ENCODE measurements at places on chromosomes 2 and 18.

DNA sequence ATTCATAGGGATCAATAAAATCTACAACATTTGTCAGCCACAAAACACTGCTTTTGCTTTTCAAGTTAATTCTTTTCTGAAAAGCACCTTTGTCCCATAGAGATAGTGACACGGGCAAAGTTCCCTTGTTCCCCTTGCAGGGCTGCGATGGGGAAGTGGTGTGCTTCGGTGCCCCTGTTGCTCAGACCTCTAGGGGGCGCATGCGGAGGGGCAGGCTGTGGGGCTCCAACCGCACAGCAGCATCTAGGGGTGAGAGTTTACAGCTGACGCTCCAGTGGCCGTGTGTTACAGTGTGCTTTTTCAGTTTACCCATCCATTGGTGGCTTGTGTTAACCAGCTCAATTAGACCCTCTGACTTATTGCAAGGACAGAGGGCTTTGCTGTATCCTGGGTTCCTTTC, 1432.2 kb upstream of the ACVR2A start:
- DNase-seq: no peak

DNA sequence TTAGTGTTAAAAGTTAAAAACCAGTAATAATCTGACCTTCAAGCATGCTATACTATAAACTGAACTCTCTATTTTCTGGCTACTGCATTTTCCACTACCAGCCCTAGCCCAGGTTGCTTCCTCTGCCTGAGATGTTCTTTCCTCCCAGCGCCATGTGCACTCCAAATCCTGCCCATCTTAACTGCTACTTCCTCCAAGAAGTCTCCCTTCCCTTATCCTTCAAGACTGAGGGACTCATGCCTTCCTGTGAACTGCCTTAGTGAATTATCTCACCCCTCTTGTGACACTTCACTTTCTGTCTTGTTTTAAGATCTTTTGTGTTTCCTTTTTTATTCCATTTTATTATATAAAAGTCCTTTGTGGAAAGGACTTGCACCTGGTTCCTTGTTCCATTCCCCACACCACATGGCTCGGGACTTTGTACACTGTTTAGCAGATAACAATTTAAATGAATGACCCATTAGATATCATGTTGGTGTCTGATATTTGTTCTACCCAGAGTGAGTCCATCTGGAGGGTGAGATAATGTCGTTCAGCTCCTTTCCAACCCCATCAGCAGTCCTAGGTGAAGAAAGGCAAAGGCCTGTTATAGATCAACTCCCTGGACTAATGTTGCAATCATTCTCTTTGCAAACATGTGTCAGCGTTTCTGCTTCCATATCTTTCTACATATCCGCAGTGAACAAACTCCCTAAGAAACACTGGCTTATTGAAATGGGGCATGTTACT, 20.9 kb upstream of the AGFG1 start:
- DNase-seq: no peak

DNA sequence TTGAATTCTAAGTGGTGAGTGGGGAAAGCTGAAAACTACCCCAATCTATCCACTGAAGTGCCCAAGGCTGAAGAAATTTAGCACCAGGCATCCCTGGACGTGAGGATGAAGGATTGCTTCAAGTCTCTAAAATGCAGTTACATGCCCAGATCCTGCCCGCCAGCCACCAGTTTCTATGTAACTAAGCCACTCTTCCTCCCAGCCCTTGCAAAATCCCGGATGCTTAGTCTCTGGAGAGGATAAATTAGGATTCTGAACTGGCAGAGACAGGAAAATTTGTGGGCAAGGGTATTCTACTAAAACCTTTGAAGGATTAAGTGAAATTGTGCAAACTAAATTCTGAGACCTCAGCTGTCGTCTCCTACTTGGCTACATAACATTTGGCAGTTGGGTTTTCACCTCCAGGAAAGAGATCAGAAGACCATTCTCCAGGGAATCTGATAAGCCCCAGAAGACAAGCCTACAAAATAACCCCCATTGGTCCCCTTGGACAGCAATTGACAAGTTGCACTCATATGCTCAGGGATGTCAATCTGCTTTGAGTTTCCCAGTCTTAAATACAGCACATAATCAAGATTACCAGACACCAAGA, 93.9 kb upstream of the CD226 start:
- DNase-seq: no peak

DNA sequence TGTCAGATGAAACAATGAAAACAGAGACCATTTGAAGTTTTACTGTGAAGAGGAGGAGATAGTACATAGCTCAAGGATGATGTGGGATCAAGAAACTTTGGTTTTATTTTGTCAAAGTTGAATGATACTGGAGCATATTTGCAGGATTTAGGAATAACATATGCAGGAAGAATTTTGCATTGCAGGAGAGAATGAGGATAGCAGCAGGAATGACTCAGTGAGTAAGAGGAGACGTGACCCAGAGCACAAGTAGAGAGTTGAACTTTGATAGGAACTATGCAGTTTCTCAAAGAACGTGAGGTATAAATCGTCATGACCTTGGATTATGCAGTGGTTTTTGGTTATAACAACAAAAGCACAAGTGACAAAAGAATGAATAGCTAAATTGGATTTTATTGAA, 47.7 kb downstream of the MAPRE2 start:
- DNase-seq: no peak

- no peak for DNase-seq
Observed at GRCh38 chr18:69233465-69234054, 167.1 kb upstream of the DOK6 start.

DNA sequence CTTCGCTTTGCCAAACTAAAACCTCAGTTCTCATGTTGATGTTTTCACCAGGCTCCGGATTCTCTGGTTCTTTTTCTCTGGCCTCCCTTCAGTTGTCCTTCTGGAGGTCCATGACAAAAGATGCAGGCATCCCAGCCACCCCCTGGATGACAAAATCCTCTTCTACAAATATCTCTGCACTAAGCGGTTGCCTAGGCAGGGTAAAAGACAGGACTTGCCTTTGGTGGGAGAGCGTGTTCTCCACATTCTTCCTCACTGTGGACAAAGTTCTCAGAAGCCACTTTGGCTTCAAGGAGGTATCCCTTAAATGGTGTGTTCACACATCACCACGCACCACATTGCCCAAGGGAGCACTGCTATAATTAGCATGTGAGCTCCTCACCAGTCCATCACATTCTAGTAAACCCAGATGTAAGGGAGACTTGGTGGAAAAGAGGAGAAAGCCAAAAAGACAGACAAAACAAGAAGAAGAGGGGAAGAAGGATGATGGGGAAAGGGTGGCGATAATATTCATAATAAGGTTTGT, 23.6 kb upstream of the MRPL33 start:
- no peak for DNase-seq

GRCh38 chr2:181673173-181673572, 7.1 kb downstream of the NEUROD1 start:
- DNase-seq: no peak

- DNase-seq: no peak
Observed at GRCh38 chr2:16000642-16001041, 60.3 kb downstream of the MYCN start.

- DNase-seq: no peak
Observed at GRCh38 chr2:67515538-67515937, 118.4 kb downstream of the ETAA1 start.

- no peak for DNase-seq
Observed at GRCh38 chr2:14126846-14127245, 505.7 kb upstream of the LRATD1 start.

DNA sequence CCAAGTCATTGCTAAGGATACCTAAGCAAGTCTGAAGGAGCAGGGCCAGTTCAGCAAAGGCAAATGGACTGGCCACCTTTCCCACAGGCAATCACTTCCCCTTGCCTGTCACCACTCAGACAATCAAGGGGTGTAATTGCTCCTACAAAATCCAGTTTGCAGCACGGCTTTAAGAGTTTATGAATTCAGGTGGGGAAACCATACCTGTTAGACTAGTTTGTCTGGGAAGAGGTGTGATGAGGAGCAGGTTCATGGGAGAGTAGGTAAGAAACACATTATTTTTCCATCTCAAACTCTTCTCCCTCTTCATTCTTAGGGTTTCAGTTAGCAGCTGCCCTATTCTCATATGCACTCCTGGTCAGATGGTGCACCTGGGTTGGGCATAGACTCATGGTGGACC, 102.5 kb downstream of the EVA1A start:
- no peak for DNase-seq

DNA sequence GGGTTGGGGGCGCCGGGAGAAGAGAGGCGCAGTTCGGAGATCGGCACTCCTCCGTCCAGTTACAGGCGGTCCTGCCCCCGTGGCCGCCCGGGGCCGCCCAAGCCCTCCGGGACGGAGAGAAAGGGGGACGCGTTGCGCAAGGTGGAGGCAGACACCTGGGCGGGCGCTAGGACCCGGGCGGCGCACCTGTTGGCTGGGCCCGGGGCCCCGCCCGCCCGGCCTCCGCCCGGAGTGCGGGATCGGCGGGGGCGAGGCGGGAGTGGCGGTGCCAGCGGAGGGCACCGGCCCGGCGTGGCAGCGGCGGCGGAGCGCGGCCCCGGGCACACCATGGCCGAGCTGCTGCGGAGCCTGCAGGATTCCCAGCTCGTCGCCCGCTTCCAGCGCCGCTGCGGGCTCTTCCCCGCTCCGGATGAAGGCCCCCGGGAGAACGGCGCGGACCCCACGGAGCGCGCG, at the start of gene SGPP2:
Gene SGPP2 (plus strand): TSS at position 268 of the 453 bp plus-strand sequence. CDS start 60 bp downstream, at position 328.
- DNase-seq: peak; percentile 78

- no peak for DNase-seq
Observed at GRCh38 chr2:159317392-159318088, 31.0 kb upstream of the WDSUB1 start.

DNA sequence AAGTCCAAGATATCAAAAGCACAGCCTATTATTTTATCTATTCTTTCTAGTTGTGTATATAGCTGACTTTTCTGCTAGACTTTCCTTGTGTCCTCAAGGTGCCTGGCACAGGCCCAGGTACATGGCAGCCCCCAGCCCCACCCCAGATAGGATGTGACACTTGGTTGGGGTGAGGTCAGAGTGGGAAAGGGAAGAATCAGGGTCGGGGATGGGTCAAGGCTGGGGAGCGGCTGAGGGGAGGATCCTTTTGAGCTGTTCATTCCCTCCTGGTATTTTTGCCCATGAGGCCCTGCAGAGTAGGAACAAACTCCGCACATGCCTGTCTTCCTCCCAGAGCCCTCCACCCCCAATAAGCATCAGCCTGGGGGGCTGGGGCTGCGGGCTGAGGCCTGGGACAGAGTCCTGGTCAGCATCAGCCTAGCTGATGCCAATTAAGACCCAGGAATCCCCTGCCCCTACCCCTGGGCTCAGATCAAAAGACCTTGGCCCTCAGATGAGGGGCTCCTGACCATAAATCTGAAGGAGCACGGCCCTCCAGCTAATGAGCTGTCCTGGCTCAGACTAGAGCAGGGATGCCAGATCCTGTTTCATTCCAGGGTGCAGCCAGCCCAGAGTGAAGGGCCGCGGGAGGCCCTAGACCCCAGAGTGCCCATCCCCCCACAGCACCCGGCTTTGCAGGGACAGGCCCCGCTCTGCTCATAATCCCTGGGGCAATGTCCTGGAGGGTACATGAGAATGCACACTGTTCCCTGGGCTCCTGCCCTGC, 85.3 kb downstream of the SDC1 start:
- DNase-seq: no peak

GRCh38 chr2:212815453-212815852, 276.9 kb upstream of the ERBB4 start:
- no peak for DNase-seq

DNA sequence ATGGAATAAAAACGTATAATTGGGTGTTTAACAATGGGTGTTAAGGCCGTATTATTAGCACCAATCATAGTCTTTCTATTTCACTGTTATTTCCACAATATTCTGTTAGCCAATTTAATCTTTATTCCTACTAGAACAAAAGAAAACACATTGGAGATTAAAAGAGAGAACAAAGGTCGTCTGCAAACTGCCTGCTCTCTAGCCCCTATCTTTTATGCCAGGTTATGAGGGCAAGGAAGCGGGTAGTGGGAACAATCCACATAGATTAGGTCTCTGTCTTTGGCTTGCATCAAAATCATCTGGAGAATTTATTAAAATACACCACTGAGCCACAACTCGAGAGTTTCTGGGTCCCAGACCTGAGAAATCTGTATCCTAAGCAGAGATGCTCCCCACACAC, 69.4 kb upstream of the DSC1 start:
- no peak for DNase-seq

DNA sequence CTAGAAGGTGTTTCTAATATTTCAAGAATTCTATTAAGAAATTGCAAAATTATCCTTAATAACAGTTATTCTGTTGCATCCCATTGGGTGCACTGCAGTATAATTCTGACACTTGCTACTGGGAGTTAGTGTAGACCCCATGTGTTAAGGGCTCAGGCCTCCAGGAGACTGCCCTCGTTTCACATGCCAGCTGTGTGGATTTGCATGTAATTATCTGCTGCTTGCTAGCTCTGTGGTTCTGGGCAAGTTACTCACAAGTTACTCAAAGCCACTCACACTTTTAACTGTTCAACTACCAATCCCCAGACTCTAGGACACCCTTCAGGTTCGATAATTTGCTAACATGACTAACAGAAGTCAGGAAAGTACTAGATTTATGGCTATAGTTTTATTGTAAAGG, 38.6 kb downstream of the ST6GAL2 start:
- DNase-seq: no peak

GRCh38 chr18:68662754-68663153, 52.2 kb downstream of the TMX3 start:
- DNase-seq: no peak

GRCh38 chr2:180759631-180760030, 220.8 kb upstream of the UBE2E3 start:
- no peak for DNase-seq

- DNase-seq: no peak
Observed at GRCh38 chr2:163348857-163349380, 386.9 kb downstream of the FIGN start.

DNA sequence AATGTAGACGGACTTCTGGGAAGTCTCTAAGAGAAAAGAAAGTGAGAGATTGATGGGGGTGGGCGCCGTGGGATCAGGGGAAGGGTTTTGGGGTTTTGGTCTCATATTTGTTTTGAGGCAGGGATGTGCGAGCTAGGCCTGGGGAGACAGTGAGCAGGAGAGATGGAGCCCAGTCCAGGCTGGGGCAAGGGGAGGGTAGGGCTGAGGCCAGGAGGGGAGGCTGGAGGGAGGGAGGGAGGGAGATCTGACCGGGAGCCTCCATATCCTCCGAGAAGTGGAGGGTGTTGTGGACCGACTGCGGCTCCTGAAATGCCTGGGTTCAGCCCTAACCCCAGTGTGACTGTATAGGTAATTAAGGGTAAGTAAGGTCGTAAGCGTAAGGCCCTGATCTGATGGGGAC, 72.8 kb upstream of the ODC1 start:
- peak; percentile 36 for DNase-seq

- DNase-seq: no peak
Observed at GRCh38 chr2:129923265-129924091, 56.0 kb upstream of the RAB6C start.

- DNase-seq: no peak
Observed at GRCh38 chr2:214810671-214811070, 1.2 kb upstream of the BARD1 start.

Measured in activated effector memory CD4-positive, alpha-beta T cell treated with anti-CD3 and anti-CD28 coated beads, Interleukin-2, amount 50 U/mL, for 16 hours (primary cell).